ENCODE measurements at places on chromosomes 1 and 21.

- no peak for DNase-seq
Measured at GRCh38 chr1:214259353-214259977, 21.5 kb upstream of the SMYD2 start.

GRCh38 chr1:92259350-92259749, 39.4 kb downstream of the GLMN start:
- no peak for DNase-seq

GRCh38 chr1:33299461-33300155, 21.3 kb downstream of the A3GALT2 start:
- no peak for DNase-seq

DNA sequence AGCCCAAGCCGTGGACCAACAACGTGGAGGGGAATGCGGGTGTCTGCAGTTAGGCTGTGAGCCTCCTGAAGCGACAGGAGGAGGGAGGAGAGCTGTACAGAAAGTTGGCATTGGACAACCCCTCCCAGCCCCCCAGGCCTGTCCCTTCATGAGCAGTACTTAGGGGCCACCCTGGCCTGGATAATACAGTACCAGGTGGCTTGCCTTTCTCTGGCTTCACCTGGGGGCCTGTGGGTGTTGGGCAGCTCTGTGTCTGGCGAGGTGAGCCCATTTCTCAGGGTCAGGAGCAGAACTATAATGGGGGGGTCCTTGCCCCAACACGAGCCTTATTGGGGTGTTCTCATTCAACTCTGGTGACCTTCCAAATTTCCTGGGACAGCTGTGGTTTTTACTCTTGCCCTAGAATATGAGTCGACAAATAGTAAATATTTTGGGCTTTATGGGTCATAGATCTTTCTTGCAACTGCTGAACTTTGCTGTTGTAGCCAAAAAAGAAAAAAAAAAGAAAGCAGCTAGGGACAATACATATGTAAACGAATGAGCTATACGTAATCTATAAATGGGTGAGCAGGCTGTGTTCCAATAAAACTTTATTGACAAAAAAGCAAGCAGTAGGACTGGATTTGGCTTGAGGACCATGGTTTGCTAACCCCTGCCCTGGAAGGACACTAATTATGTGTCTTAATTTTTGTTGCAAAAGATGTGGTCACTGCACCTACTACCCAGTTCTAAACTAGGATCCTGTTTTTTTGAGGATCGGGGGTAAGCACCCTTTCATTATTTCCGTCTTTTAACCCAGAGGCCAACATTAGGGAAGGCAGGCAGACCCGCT, 11.4 kb downstream of the COQ8A start:
- no peak for DNase-seq

DNA sequence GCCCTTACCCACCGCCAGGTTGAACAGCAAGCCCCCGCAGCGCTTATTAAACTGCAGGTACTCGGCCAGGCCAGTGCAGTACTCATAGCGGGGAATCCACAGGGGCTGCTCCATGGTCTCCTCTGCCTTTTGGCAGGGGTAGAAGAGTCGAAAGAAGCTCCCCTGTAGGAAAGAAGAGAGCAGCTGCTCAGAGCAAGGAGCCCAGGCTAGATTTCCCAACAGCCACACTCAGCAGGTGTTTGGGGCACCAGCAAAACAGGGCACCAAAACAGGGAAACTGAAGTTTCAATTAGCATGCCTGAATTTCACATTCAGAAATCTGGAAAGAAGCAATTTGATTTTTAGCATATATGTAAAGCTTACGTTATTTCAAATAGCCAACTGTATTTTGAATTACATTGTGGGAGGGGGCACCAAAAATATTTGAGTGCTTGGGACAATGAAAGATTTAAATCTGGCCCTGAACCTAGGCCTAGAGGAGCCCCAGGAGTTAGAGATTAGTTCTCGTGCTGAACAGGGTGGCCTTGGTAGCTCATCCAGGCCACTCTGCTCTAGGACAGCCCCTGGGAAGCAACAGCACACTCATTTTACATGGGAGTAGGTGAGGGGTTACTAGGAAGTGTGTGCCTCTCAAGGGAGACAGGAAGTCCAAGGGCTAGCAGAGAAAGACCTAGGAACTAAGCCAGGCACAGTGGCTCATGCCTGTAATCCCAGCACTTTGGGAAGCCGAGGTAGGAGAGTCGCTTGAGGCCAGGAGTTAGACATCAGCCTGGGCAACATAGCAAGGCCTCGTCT, 8.2 kb downstream of the PAFAH2 start:
- no peak for DNase-seq

- peak; percentile 34 for DNase-seq
Measured at GRCh38 chr1:36115931-36116330, 9.1 kb downstream of the COL8A2 start.

GRCh38 chr1:170321113-170321512, 175.4 kb downstream of the NTMT2 start:
- no peak for DNase-seq

DNA sequence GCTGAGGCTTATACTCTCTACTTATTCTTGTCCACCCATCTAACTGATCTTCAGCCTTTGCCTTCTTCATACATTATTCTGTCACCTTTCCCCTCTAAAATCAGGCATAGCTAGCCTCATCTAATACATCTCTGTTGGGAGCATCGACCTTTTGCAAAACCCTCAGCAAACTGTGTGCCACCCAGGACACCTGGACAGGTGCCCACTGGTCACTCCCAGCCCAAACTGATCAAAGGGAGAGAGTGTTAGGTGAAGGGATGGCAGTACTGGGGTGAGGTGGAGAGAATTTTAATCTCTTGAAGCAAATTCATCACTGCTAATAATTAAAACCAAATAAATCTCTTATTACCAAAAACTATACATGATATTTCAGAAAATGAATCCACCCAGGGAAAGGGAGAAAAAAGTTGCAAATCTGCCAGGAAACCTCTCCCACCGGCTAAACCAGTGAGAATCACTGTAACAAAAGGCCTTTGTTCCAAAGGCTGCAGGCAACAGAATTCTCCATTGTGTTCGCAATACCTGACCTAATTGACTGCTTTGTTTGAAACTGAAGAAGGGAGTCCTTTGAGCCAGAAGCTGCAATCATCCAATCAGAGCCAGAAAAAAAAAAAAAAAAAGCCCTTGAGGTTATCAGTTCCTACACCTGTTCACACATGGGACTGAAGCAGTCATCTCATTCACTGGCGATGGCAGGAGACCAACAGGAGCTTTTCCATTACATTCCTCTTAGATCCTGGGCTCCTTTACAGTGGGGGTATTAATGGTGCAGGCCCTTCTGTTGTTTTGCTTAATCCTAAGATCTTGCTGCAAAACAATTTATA, 172.6 kb downstream of the APP start:
- no peak for DNase-seq

- no peak for DNase-seq
Measured at GRCh38 chr1:94081566-94082344, 39.2 kb downstream of the ABCA4 start.

DNA sequence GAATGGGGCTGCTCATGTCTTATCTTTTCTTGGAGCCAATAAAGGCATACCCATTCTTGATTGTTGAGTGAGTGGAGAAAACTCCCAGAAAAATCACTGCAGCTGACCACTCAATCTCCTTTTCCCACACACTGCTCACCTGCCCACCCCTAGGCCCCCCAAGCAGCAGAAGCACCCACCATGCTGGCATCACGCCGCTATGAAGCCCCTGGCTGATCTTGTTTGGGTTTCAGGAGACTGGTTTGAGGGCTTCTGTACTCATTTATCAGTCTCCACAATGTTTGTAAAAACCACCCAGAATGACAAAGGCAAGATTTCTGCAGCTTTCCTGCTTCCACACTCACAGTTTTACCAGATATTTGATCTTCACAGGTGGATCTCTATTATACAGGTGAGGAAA, 33.5 kb upstream of the ATP2B4 start:
- no peak for DNase-seq

- no peak for DNase-seq
Measured at GRCh38 chr1:157111396-157112165, 12.0 kb upstream of the ETV3L start.
